Stimulated activated naive CD4-positive, alpha-beta T cell (primary cell): ENCODE measurements at places on chromosomes 7 and 10.

GRCh38 chr7:127933146-127933545, 98.1 kb downstream of the LRRC4 start:
- no peak for DNase-seq

- no peak for DNase-seq
These were observed 240.2 kb downstream of the PTEN start for GRCh38 chr10:88103576-88103975.

GRCh38 chr10:101444058-101444898, 90.3 kb downstream of the BTRC start:
- DNase-seq = no peak

DNA sequence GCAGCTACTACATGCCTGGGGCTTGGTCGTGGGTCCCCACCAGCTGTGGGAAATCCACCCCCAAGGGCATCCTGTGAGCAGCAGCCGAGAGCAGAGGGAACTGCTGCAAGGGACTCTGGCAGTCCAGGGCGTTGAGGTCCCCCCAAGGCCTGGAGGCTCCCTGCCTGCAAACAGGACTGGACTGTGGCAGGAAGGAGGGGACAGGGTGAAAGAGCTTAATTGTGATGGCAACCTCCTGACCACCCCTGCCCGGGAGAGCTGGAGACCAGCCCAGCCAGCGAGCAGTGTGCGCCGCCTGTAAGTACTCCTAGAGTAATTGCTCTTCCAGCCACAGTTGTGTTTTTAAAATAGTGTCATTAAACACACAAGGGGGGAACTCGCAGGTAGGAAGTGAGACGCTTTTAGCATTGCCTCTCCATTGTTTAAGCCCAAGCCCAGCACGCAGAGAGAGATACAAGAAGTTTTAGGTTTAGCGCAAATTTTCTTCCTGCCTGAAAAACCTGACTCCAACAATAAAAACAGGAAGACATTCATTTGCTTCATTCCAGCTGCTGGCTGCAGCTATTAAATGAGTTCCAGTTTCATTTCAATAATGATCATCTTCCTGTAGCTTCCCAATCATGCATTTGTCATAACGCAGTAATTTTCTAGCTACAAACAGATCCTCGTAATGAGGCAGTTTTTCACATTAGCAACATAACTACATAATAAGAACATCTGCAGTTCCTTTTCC, 111.1 kb downstream of the EBF3 start:
- DNase-seq = no peak

DNA sequence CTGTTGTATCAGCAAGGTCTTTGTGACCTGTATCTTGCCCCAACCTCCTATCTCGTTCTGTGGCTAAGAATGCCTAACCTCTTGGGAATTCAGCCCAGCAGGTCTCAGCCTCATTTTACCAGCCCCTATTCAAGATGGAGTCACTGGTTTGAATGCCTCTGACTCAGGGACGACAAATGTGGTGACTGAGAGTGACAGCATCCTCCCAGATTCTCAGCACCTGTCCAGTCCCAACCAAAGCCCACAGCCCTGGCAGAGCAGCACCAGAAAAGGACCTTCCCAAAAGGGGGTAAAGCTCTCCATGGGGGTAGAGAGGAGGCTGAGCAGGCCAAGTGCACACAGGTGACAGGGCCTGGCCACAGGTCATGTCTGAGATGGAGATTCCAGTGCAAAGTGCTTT, 35.4 kb upstream of the GPAM start:
- no peak for DNase-seq

- no peak for DNase-seq
These were observed 71.8 kb upstream of the DNAJB6 start for GRCh38 chr7:157265051-157265450.

- DNase-seq = no peak
These were observed 258.0 kb downstream of the GFRA1 start for GRCh38 chr10:116014871-116015582.

- no peak for DNase-seq
These were observed 218.4 kb downstream of the ADAM12 start for GRCh38 chr10:126169899-126170298.

GRCh38 chr10:43771675-43772074, 123.0 kb upstream of the ZNF32 start:
- DNase-seq = no peak

DNA sequence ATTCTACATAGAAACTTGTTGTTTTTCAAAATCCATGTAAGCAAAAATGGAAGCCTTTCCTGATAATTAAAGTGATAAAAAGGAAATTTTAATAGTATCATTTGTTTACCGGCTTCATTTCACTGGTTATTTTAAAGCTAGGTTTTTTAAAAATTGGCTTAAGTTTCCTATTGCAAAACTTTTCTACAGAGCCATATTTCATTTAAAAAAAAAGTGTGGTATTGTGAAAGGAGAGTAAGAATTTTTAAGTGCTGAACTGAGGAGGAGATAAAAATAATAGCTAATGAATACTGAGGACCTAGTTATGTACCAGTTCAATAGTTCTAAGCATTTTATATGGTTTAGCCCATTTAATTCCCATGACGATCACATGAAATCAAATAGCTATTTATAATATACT, 172.2 kb upstream of the COL1A2 start:
- DNase-seq = no peak

DNA sequence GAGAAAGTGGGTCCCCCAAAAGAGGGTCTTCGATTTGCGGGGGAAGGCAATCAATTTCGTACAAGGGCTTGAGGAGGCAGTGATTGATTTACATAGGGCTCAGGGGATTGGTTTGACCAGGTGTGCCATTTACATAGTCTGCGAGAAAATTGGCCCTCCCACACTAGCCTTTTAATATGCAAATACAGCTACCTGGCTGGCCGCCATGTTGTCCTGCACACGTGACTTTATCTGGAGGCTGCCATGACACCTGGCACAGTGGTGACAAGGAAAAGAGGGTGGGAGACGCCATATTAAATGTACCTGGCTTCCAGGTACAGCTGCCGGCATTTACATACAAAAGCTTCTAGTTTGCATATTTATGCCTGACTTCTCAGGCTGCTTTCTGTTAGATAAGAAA, 1577.2 kb upstream of the LRRTM3 start:
- DNase-seq = no peak

DNA sequence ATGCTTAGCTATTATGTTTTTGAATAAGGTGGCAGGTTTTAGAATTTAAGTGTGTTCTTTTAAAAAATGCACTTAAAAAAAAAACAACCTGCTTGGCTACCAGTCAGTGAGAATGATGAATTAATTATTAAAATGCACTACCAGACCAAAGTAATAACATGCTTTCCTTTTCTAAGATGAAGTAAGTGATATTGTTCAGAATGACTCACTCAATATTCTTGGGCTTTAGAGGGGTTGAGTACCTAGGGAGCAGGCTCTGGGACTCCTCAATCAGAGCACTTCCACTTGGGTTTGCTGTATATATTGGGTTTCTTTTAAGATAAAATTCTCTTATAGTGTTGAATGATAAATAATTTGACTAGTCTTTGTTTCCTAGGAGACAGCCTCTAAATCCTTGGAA, 8.6 kb downstream of the STAM start:
- no peak for DNase-seq

GRCh38 chr7:34844936-34845665, 187.1 kb downstream of the NPSR1 start:
- DNase-seq = no peak

DNA sequence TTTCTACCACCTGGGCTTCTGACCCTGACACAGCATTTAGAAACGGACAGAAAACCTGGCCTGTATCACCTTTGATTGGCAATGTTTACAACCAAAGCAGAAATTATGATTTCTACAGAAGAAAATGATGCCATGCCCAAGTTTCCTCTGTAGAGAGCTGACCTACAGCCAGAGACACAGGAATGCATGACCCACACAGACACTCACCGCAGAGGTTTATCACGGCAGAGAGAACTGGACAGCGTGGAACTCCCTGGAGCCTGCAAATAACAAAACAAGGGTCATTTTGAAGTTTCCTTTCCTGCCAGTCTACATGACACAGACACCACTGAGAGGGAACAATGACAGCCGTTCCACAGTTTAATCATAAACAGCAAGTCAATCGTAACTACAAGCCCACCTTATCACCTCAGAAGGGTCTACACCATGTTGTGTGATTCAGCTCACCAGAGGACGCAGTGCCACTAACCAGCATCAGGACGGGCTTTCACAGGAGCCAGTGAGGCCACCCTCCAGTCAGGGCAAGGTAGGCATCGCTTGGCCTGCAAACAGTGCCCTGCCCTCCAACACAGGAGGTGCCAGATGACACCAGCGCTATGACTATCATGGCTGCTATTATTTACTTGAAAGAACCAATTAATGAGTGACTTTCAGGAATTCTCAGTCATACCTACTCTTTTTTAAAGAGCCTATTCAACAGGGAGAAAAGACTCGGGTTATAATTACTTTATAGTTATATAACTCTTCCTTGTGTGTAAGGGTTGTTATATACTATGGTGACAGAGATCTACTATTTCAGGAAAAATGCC, 139.9 kb downstream of the TNS3 start:
- DNase-seq = no peak

DNA sequence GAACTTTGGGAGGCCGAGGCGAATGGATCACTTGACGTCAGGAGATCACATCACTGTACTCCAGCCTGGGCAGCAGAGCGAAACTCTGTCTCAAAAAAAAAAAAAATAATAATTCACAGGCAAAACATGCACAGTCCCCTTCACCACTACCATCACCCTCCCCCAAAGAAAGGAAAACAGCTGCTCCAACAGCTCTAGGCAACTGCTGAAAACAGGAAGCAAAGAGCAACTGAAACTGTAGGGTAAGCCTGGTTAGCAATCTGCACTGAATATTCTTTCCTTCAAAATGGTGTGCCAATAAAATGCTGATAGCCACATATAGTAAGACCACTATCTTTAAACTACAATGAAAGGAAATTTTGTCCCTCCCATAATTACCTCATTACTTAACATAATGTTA, 11.8 kb downstream of the NT5C2 start:
- DNase-seq = no peak

- DNase-seq = no peak
These were observed 639.9 kb upstream of the PFKP start for GRCh38 chr10:2427412-2427811.

- DNase-seq = no peak
These were observed 3.1 kb downstream of the ZRANB1 start for GRCh38 chr10:124944982-124945381.

DNA sequence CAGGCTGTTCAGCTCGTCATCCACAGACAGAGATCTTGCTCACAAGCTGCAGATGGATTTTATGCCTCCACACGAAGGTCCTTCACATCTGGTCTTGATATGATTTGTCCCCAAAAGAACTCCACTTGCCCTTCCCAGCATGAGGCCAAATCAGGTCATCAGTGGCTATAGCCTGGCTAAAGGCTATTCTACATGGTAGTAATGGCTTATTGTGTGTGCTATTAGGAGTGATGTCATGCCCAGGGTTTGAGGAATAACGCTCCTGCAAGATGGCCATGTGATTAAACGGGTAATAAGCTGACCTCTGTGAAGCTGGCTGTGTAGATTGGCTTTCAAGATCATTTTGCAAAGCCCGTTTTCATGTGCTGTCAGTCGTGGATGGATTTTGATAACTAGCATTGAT, 313.8 kb downstream of the FRMD4A start:
- DNase-seq = no peak

DNA sequence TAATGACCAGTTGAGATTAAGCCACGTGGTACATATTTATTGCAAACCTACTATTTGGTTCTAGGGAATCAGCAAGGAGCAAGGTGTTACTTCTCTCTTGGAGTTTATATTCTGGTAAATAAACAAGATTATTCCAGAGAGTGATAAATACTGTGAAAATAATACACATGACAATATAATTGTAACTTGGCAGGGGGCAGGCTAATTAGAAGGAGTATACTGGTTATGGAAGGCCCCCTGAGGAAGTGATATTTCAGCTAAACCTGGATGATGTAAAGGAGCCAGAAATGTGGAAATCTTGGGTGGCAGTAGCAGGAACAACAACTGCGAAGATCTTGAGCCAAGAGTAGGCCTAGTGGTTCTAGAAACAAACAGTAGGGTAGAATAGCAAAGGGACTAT, 111.8 kb downstream of the SDK1 start:
- DNase-seq = no peak

- DNase-seq = no peak
These were observed 194.6 kb upstream of the PDE1C start for GRCh38 chr7:32264702-32265284.

DNA sequence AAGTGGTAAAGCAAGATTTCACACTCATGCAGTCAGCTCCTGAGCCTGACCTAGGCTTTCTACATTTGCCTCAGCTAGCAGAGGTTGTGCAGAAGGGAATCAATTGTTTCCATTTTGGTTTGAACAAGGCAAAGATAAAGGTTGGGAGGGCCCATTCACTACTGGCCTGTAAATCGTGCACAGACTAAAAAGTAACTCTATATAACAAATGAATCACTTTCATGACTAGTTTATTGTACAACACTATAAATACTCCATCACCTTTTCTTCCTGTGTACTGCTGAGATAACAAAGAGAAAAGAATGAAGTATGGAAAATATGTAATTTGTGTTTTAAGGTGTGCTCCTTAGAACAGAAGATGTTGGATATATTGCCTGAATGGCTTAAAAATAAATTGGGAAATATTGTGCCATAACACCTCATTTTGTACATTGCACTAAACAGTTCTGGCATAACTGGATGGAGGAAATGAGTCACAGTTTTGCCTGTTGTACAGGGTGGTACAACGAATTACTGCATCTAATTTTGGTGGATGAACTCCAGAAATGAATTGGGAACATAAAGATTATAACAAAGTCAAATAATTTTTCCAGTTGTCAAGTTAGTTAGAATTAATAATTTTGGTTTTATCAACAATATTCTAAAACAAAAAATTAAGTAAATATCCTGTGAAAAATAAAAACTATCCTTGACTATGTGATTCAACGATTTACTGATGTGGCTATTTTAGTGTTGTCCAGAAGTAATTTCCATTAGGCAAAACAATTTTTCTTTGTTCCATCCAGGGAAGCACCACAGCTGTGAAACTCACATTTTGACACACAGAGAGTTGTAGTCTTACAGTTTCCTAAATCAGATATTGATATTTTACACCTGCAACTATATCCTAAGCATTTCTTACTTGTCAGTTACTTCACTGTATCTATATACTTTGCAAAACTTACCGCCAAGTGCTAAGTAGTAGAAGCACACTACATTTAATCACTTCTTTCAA, 18.0 kb downstream of the SEMA3C start:
- no peak for DNase-seq

GRCh38 chr10:72086466-72087391, 1.6 kb downstream of the SPOCK2 start:
- DNase-seq = peak; percentile 61

DNA sequence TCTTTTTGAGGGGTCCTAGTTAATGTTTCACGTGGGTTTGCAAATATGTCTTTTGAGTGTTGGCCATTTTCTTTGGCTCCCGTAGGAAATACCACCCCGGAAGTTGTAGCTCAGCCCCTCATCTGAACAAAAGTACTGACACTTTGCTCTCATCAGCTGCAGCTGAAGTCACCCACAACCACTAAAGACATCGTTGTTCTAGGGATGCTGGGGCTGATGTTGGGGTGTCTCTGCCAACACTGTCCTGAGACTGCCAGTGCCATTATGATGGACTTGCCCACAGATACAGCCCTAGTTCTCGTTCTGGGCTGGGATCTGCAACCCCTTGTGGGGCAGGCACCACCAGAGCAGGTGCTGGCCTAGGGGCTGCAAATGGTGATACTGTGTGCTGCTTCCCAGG, 82.6 kb upstream of the ARHGAP21 start:
- DNase-seq = no peak
